ENCODE measurements at places on chromosomes 3 and 15. TPM values are rescaled to one million over a fixed set of nuclear protein-coding genes. Genes with fewer than 3 reads are reported as not detected.

DNA sequence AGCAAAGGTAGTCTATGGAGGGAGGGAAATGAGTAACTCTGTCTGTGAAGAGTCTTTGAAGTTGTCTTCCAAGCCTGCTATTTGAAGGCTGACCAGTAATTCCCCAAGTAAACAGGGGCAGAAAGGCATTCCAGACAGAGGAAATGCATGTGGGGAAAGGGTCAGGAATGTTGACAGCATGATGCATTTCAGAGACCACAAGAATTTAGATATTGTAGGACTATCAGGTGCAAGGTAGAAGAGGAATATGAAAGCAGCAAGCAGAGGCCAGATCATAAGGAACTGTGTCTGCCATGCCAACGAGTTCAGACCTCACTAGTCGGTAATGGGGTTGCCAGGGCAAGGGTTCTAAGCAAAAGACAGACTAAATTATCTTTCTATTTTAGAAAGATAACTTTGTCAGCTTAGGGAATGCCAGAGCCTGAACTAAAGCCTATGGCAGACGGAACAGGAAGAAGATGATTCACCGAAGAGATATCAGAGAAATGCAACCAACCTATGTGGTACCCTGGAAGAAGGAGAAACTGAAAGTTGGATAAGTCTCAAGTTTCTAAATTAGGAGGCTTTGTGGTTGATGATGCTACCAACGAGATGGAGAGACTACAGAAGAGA, 327.0 kb upstream of the RORA start:
- H3K4me3 ChIP-seq = no peak overlapping the region
- no peak overlapping the region for H3K27ac ChIP-seq
- peaks cover 4% of the 10 kb centered on the region for H3K4me1 ChIP-seq
- H3K27me3 ChIP-seq = peaks cover 6% of the 10 kb centered on the region

C3orf85 gene
- total RNA-seq = not detected

DNA sequence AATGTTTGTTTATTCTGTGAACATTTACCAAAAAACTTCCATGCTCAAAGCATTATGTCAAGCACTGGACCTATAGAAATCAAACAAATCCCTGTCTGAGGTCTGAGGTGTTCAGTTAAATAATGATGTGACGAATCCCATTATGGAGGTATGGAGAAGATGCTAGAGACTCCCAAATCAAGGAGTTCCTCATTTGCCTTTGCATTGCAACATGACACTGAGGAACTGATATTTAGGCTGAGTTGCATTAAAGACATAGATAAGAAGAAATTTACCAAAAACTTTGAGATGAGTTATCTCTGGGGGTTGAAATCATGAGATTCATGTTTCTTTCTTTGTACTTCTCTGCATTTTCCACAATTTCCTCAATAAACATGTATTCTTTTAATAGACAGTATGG, 16.0 kb downstream of the CD200 start:
- H3K27ac ChIP-seq = no peak overlapping the region
- DNase-seq = no peak
- H3K4me3 ChIP-seq = no peak overlapping the region
- H3K4me1 ChIP-seq = peaks cover 8% of the 10 kb centered on the region
- H3K36me3 ChIP-seq = peaks cover 40% of the 10 kb centered on the region
- H3K27me3 ChIP-seq = no peaks in the 10 kb centered on the region

GRCh38 chr3:104279617-104280016, 1087.1 kb upstream of the ALCAM start:
- H3K27ac ChIP-seq = no peak overlapping the region
- no peaks in the 10 kb centered on the region for H3K36me3 ChIP-seq
- no peaks in the 10 kb centered on the region for H3K4me1 ChIP-seq
- H3K4me3 ChIP-seq = no peak overlapping the region

DNA sequence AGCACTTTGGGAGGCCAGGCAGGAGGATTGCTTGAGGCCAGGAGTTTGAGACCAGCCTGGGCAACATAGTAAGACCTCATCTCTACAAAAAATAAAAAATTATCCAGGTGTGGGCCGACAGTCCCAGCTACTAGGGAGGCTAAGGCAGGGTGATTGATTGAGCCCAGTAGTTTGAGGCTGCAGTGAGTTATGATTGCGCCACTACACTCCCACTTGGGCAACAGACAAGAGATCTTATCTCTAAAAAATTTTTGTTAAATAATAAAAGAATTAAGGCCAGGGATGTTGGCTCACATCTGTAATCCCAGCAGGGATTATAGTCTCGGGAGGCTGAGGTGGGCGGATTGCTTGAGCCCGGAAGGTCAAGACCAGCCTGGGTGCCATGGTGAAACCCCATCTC, 25.8 kb upstream of the NFKBIZ start:
- peaks cover 10% of the 10 kb centered on the region for H3K4me1 ChIP-seq
- H3K36me3 ChIP-seq = peaks cover 9% of the 10 kb centered on the region
- DNase-seq = no peak
- H3K4me3 ChIP-seq = no peak overlapping the region
- no peak overlapping the region for H3K27ac ChIP-seq

- H3K4me1 ChIP-seq = no peaks in the 10 kb centered on the region
- no peak overlapping the region for H3K4me3 ChIP-seq
- H3K27ac ChIP-seq = no peak overlapping the region
- DNase-seq = no peak
- H3K27me3 ChIP-seq = no peaks in the 10 kb centered on the region
Observed at GRCh38 chr15:36428102-36428845, 151.2 kb upstream of the CDIN1 start.

DNA sequence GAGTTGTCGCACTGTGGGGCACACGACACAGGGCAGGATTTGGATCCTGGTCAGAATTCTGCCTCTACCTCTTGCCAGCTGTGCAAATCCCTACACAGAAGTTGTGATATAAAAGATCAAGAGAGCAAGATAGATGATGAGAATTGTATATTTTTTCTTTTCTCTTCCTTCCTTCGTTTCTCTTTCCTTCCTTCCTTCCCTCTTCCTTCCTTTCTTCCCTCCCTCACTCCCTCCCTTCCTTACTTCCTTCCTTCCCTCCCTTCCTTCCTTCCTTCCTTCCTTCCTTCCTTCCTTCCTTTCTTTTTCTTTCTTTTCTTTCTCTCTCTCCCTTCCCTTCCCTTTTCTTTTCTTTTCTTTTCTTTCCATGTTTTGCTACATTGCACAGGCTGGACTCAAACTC, 12.0 kb upstream of the AHSG start:
- no peak overlapping the region for H3K4me3 ChIP-seq
- H3K4me1 ChIP-seq = peaks cover 32% of the 10 kb centered on the region
- no peak for DNase-seq
